ENCODE measurements at places on chromosomes 4 and X.
A peak's percentile ranks its signal among the peaks of the same experiment; 100 is the strongest.

GRCh38 chrX:131704136-131704695, 160.3 kb downstream of the OR13H1 start:
- peak; percentile 58 for DNase-seq

GRCh38 chr4:82802911-82803310, 4.3 kb upstream of the SCD5 start:
- no peak for DNase-seq

DNA sequence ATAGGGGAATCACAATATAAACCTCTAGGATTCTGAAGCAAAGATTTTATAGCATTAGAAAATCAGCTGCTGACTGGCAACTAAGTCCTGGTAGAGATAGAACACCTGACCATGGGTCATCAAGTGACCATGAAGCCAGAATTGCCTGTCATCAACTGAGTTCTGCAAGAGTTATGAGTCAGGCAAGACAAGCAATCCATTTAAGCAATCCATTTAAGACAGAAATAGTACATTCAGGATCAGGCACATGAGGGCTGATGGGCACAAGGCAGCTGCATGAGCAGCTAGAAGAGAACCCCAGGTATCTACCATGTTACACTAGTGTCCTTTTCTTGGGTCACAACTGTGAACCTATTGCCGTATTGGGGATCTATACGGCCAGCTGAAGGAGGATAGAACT, 98.9 kb downstream of the SPRY1 start:
- DNase-seq, result no peak

- no peak for DNase-seq
Observed at GRCh38 chr4:73533515-73534422, 52.2 kb downstream of the AFM start.

DNA sequence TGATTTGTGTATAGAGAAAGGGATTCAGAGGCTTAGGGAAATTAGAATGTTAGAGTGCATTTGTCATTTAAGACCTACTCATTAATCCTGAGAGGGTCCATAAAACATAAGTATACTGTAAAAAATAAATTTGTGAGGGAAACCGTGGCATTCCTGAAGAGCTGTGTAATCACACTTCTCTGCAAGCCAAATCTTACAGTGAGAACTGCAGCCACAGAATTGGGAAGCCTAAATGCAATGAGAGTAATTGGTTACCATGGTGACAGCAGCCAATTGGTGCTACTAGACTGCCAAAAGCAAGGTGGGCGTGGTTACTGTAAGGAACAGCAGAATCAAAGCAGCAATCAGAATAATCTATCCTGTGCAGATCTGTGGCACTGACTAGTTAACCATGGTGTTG, 345.2 kb upstream of the GRID2 start:
- DNase-seq, result no peak

DNA sequence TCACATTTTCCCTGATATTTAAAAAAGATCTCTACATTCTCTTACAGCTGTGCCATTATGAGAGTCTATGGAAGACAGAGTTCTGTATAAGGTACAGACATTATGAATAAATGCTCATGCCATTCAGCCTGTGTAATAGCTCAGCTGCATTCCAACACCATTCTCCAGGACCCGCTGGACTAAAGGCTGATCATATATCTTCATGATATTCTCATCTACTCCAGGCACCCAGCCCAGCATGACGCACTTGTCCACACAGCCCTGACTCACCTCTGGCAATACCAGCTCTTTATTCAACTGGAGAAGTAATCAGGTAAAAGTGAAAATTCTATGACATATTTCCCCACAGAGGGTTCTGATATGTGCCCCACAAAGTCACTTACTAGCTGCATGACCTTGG, 437.5 kb upstream of the FGF16 start:
- no peak for DNase-seq

DNA sequence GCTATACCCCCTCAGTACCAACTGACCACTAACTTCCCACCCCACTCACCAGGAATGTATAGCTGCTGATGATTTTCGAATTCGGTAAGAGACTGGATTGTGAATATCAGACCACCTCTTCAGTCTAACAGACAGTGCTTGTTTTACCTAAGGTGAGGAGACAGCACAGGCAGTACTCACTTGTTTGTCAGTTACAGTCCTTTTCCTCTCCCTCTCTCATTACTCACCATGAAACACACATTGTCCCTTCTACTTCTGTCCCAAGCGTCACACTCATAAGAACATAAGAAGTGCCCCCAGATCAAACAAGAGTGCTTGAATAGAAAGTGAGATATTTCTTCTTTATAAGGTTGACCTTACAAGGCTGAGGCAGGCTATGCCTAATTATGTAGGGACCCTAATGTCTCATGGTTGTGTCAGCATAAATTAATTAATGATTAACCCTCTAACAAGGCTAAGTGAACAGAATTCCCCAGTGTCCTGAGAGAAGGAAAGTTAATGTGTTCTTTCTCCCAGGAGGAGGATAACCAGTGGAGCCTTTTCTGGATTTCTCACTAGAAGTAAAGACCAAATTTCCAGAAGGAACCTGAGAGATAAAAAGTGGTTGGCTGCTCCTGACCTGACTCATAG, 32.2 kb downstream of the ZCCHC12 start:
- DNase-seq, result no peak

- no peak for DNase-seq
Observed at GRCh38 chr4:10092481-10093270, 23.9 kb downstream of the WDR1 start.

- DNase-seq, result no peak
Observed at GRCh38 chr4:10417740-10418139, 39.5 kb downstream of the ZNF518B start.

GRCh38 chr4:123555233-123555806, 158.7 kb downstream of the SPRY1 start:
- peak; percentile 46 for DNase-seq

- DNase-seq, result peak; percentile 4
Observed at GRCh38 chr4:53905941-53906377, 158.4 kb downstream of the CHIC2 start.

GRCh38 chr4:29549342-29549741, 1170.8 kb upstream of the PCDH7 start:
- no peak for DNase-seq

DNA sequence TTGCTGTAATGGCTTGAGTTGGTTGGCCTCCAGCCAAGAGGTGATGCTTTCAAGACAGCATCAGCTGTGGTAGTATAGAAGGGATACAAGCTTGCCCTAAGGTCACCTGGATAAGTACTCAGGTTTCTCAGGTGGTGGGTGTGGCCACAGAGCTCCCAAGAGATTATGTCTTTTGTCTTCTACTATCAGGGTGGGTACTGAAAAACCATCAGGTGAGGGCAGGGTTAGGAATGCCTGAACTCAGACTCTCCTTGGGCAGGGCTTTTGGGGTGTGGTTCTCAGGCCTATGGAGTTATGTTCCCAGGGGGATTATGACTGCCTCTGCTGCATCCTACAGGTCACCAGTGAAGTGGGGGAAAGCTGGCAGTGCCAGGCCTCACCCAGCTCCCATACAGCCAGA, 654.6 kb upstream of the GALNT7 start:
- DNase-seq, result no peak

DNA sequence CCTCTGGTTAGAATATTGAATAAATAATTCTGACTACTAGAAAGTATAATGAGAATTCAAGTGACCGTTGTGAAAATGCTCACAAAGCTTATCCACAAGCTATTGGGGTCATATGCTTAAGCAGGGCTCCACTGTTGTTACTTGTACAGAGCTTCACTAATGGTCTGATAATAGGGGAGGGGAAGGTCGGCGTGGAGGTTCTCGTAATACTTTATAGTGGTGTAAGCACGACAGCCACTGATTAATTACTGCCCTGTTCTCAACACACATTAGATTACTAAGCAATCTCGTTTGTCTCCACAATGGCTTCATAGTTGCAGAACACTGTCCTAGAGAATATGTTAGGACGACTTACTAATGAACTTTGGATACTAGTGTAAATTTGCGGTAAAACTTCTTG, 11.6 kb downstream of the UNC5C start:
- DNase-seq, result no peak

GRCh38 chr4:113884655-113885054, 94.8 kb downstream of the ARSJ start:
- DNase-seq, result no peak

GRCh38 chr4:99947190-99947578, 766 bp upstream of the DNAJB14 start:
- DNase-seq, result no peak

- no peak for DNase-seq
Observed at GRCh38 chr4:155982736-155983385, 29.2 kb upstream of the CTSO start.

DNA sequence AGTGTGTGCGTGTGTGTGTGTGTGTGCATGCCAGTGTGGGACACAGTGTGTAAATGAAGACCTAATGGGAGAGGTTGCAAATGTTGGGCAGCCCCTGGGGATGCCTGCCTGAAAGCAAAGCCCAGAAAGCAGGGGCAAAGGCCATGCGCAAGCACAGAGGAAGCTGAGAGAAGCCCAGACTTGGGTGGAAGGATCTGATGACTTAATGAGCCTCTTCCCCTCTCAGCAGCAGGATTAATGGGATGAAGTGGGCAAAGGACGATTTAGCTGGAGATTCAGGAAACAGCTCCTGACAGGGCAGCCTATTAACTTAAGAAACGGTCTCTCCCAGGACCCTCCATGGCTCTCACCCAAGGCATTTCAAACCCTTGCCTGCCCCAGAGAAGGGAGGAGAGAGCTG, 107.3 kb downstream of the EFNB1 start:
- no peak for DNase-seq

- DNase-seq, result peak; percentile 43
Observed at GRCh38 chr4:140052050-140052449, 101.9 kb downstream of the MAML3 start.

GRCh38 chr4:141587897-141588296, 48.5 kb upstream of the IL15 start:
- DNase-seq, result no peak

DNA sequence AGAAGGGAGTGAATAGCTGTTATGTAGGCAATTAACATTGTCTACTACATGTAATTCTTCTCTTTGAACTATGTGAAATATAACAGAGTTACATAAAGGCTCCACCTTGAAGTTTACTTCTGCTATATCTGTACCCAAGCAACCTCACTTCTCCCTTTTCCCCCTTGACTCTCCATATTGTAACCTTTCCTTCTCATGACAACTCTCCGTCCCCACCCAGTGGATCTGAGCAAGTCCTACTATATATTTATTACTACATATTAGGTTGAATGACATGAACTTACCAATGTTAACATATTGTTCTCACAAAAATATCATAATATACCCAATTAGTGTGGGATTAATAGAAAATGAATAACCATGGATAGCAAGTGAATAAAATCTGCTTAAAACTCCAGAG, 93.2 kb upstream of the ATP8A1 start:
- no peak for DNase-seq

GRCh38 chr4:5398056-5398455, 310.3 kb downstream of the EVC2 start:
- no peak for DNase-seq

DNA sequence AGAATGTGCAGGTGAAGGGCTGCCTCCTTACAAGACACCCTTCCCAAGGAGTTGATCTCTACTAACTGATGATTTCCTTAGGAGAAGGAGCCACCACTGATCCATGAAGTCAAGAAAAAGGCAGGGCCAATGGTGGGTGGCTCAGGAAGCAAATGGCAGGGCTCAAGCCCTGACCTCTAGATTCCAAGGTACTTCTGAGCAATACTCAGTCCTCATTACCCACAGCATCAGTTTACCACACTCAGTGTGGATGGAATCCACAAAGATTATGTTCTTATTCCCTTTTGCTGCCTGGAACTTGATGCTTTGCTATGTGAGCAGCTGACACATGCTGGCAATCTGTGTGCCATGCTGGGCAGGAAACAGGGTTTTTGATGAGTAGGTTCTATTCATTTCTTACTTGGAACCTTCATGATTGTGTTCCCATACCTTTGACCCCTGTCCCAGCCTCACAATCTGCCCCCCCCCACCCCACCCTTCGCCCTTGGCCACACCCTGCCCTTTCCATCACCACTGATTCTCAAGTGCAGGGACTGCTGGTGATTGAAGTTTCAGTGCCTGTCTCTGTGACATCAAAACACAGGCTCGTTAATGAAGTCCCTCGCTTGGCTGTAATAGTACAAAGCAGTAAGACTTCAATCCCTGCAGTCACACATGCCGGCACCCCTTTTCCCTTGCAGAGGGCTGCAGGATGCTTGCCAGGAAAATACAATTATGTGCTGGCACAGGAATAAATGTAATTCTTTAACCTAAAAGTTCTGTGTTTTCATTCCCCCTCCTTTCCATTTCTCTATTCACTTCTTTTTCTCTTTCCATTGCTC, 135.6 kb upstream of the GPC4 start:
- no peak for DNase-seq

DNA sequence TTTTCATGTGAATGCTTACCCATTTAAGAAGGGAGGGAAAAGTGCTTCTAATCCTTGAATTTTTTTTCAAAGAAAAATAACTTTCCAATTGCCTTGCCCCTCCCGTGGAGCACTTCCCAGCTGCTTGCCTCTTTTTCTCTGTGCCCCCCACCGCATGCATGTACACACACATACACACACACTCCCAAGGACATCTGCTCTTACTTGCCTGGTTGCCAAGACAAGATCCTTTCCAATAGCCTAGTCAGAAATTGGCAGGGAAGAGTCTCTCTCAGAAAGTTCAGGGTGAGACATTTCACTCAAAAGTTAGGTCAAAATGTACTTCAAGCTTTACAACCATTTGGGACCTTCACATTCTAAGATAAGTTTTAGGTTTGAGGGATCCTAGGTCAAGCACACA, 10.9 kb downstream of the HHIP start:
- no peak for DNase-seq

GRCh38 chr4:184408021-184408683, 66.2 kb downstream of the IRF2 start:
- DNase-seq, result no peak

GRCh38 chrX:24479924-24480323, 14.8 kb downstream of the PDK3 start:
- DNase-seq, result peak; percentile 69

DNA sequence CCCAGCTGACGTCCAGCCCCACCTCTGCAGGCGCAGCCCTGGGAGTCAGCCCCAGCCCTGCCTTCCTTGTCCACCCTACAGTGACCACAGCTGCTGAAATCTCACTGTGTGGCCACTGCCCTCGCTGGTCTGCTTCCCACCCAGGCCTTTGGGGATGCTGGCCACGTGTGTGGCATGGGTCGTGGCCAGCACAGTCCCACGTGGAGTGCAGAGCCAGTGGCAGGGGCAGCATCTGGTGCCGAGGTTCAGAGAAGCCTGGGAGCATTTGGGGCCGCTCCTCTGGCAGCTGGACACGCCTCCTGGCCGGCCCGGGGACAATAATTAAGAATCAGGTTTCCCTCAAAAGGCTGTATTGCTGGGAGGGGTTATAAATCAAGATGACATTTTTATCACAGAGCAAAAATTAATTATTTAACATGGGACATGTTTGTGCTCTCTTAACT, 92.1 kb downstream of the HMX1 start:
- DNase-seq, result no peak

Measured in DMS153 (cell line).